ENCODE measurements at places on chromosomes 6 and 20. TPM values are rescaled to one million over a fixed set of nuclear protein-coding genes. Genes with fewer than 3 reads are reported as not detected.
A peak's percentile ranks its signal among the peaks of the same experiment; 100 is the strongest.

DNA sequence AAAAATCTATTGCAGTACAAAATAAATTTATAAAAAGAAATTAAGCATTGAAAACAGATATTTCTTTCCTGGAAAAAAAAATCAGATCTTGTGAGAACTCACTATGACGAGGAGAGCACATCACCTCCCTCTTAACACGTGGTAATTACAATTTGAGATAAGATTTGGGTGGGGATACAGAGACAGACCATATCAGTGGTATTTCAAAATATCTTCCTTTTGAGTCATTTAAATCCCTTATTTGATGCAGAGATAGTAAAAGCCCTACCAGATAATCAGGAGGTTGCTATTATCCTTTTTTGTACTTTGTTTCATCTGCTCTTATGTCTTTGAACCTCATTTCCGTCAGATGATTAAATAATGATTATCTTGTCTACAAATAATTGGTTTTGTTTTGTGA, 800.4 kb downstream of the KIF16B start:
- H3K36me3 ChIP-seq: no peaks in the 10 kb centered on the region
- no peaks in the 10 kb centered on the region for H3K4me1 ChIP-seq
- no peak for DNase-seq
- no peaks in the 10 kb centered on the region for H3K27me3 ChIP-seq

The R3HDML gene
- polyA plus RNA-seq: not detected

- no peaks in the 10 kb centered on the region for H3K4me1 ChIP-seq
- DNase-seq: no peak
- H3K36me3 ChIP-seq: no peaks in the 10 kb centered on the region
Measured at GRCh38 chr6:108407904-108408827, 113.3 kb downstream of the AFG1L start.

DNA sequence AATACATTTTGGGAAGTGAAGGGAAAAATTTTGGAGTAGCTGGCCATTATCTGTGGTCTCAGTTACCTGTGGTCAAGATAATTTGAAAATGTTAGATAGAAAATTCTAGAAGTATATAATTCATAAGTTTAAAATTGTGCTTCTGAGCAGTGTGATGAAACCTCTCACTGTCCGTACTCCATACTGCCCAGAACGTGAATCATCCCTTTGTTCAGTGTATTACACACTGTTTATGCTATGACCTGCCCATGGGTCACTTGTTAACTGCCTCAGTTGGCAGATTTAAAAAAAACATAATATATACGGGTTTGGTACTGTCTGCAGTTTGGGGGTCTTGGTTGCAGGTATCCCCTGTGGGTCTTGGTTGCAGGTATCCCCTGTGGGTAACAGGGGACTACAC, 4.1 kb upstream of the CALHM5 start:
- no peak overlapping the region for H3K4me3 ChIP-seq
- DNase-seq: no peak
- H3K4me1 ChIP-seq: no peaks in the 10 kb centered on the region

- peak; percentile 47 for DNase-seq
- peak overlapping the region; percentile 79 for H3K27ac ChIP-seq
- no peaks in the 10 kb centered on the region for H3K27me3 ChIP-seq
- H3K4me3 ChIP-seq: peak overlapping the region; percentile 63
Measured at GRCh38 chr6:2765896-2766766, 938 bp downstream of the WRNIP1 start.

The SSR1 gene
- 232 TPM for polyA plus RNA-seq

DNA sequence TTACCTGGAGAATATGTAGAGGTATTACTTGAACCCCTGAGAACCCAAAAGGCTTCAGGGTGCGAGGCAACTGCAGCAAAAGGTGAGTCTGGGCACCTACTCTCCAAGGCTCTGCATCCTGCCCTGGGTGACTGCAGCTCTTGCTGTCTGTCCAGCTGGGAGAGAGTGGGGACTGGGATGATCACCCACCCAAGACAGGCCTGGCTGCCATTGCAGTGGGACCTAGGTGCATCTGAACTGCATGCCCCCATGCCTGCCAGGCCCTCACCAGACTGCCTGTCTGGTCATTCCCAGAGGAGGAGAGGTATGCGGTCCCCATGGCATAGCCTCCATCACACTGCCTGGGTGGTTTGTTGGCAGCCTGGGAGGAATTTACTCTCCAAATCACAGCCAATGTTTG, 563.9 kb downstream of the TFAP2A start:
- H3K36me3 ChIP-seq: no peaks in the 10 kb centered on the region
- no peak overlapping the region for H3K4me3 ChIP-seq
- DNase-seq: no peak
- H3K4me1 ChIP-seq: no peaks in the 10 kb centered on the region

DNA sequence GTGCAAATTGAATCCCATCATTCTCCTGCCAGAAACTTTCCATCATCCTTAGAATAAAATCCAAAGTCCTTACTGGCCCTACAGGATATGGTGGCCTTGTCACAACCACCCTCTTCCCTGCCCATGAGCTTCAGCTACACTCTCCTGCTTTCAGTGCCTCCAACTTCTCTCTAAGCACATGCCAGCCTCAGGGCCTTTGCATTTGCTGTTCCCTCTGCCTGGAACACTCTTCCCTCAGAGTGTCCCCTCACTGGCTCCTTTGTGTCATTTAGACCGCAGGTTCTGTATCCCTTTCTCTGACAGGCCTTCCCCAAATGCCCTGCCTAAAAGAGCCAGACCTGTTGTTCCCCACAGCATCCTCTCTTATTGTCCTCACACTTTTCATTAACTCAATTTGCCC, 18.2 kb downstream of the HCK start:
- H3K27me3 ChIP-seq: no peaks in the 10 kb centered on the region
- no peaks in the 10 kb centered on the region for H3K36me3 ChIP-seq
- no peaks in the 10 kb centered on the region for H3K4me1 ChIP-seq
- no peak overlapping the region for H3K27ac ChIP-seq

GRCh38 chr6:166465671-166466087, 82.9 kb upstream of the MPC1 start:
- no peaks in the 10 kb centered on the region for H3K4me1 ChIP-seq
- H3K36me3 ChIP-seq: no peaks in the 10 kb centered on the region
- H3K27me3 ChIP-seq: no peaks in the 10 kb centered on the region
- no peak for DNase-seq
- H3K27ac ChIP-seq: no peak overlapping the region
- no peak overlapping the region for H3K4me3 ChIP-seq

GRCh38 chr20:11469795-11470435, 447.8 kb upstream of the BTBD3 start:
- no peak overlapping the region for H3K27ac ChIP-seq
- no peak for DNase-seq
- no peak overlapping the region for H3K4me3 ChIP-seq

GRCh38 chr20:31739550-31739977, 474 bp downstream of the TPX2 start:
- H3K27ac ChIP-seq: peak overlapping the region; percentile 38
- no peak for DNase-seq
- H3K36me3 ChIP-seq: no peaks in the 10 kb centered on the region
- peaks cover 19% of the 10 kb centered on the region for H3K4me1 ChIP-seq
- peak overlapping the region; percentile 72 for H3K4me3 ChIP-seq

- no peaks in the 10 kb centered on the region for H3K27me3 ChIP-seq
- H3K4me3 ChIP-seq: no peak overlapping the region
- no peaks in the 10 kb centered on the region for H3K36me3 ChIP-seq
- H3K27ac ChIP-seq: no peak overlapping the region
- no peak for DNase-seq
- H3K4me1 ChIP-seq: no peaks in the 10 kb centered on the region
Measured at GRCh38 chr6:14386668-14387067, 269.1 kb downstream of the CD83 start.

- H3K4me3 ChIP-seq: no peak overlapping the region
- no peak for DNase-seq
- H3K4me1 ChIP-seq: no peaks in the 10 kb centered on the region
- H3K36me3 ChIP-seq: no peaks in the 10 kb centered on the region
- H3K27ac ChIP-seq: no peak overlapping the region
- H3K27me3 ChIP-seq: no peaks in the 10 kb centered on the region
Measured at GRCh38 chr6:168712993-168713392, 272.0 kb downstream of the SMOC2 start.

DNA sequence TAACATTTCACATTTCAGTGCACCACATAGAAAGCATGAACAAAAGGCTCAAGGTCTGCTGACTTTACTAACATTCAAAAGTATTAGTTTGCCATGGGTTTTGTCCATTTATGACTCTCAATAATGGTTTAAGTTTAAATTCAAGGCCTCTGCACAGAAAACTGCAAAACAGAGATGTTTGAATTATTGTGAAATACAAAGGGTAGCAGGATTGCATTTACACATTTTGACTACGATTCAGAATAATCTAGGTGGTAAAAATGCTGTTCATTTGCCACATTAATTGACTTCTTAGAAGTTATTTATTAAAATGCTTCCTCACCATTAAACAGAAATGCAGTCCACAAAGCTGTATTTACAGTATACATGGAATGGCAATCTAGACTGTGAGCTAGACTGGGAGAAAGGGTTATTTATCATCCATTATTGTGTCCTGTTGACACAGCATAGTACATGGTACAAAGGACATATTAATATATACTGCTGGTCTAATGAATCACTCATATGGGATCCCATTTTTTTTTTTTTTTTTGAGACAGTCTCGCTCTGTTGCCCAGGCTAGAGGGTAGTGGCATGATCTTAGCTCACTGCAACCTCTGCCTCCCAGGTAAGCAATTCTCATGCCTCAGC, 18.0 kb downstream of the USP49 start:
- no peaks in the 10 kb centered on the region for H3K4me1 ChIP-seq
- no peak for DNase-seq
- no peak overlapping the region for H3K27ac ChIP-seq
- H3K4me3 ChIP-seq: no peak overlapping the region

GRCh38 chr6:2116496-2116895, 128.9 kb downstream of the GMDS start:
- no peak overlapping the region for H3K4me3 ChIP-seq
- H3K27ac ChIP-seq: no peak overlapping the region
- DNase-seq: no peak
- H3K4me1 ChIP-seq: peaks cover 1% of the 10 kb centered on the region

DNA sequence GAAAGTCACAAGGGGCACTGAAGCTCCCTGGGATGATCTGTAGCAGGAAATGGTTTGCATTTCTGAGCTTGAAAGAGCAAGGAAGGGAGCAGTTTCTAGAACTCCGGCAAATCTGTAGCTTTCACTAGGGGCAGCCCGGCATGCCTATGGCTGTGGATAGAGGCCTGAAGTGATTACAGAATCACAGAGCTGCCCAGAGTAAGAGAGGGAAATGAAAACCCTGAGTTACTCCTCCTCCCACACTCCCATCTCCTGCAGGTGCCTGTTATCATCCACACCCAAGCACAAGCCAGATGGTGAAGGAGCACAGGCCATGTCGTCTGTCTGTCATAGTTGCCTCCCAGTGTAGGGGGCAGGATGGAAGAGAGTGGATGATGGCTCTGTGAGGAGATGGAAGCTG, 37.1 kb downstream of the HLA-F start:
- no peaks in the 10 kb centered on the region for H3K36me3 ChIP-seq
- no peak for DNase-seq
- H3K27me3 ChIP-seq: no peaks in the 10 kb centered on the region
- no peaks in the 10 kb centered on the region for H3K4me1 ChIP-seq

The PANK2 gene
- polyA plus RNA-seq: 48.5 TPM

The PRSS35 gene
- not detected for polyA plus RNA-seq

DNA sequence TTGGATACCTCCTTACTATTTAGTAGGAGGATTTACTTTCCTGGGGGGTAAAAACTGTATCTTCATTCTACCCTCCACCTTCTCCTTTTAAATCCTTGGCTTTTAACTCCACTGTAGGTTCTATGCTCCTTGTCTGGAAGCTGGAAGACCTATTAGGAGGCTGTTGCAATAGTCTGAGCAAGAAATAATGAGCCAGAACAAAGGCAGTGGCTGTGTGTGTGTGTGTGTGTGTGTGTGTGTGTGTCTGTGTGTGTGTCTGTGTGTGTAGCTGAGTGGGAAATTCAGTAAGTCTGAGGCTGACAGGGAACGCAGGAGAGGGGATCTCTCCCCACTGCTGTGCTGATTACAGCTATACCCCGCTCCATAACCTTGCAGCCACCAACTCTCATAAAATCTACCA, 35.8 kb downstream of the HTR1E start:
- H3K4me3 ChIP-seq: no peak overlapping the region
- no peaks in the 10 kb centered on the region for H3K36me3 ChIP-seq
- DNase-seq: no peak

DNA sequence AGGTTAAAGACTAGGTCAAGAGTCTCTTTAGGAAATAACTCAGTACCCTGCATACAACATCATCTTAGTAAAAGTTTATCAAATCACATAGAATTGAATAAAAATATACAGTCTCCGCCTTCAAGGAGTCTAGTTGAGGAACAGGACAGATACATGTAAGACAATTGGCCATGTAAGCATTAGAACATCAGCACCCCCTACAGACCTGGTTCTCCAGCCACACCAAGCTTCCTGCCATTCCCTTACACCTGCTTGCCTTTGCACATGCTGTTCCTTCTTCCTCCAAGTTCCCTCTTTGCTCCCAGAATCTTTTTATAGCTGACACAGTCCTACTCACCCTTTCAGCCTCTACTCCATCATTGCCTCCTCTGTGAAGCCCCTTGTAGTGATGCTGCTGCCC, 187.8 kb upstream of the LRFN2 start:
- no peak for DNase-seq
- H3K4me1 ChIP-seq: no peaks in the 10 kb centered on the region
- H3K27me3 ChIP-seq: no peaks in the 10 kb centered on the region
- H3K36me3 ChIP-seq: no peaks in the 10 kb centered on the region
- no peak overlapping the region for H3K4me3 ChIP-seq

- no peaks in the 10 kb centered on the region for H3K36me3 ChIP-seq
- H3K27me3 ChIP-seq: no peaks in the 10 kb centered on the region
- no peaks in the 10 kb centered on the region for H3K4me1 ChIP-seq
- DNase-seq: no peak
- H3K4me3 ChIP-seq: no peak overlapping the region
- H3K27ac ChIP-seq: no peak overlapping the region
Measured at GRCh38 chr20:20955892-20956291, 150.3 kb downstream of the LINC00237 start.
